NCI-H1092 treated with DMSO at 0.1 percent for 48 hours (cell line): ENCODE measurements at places on chromosomes 6 and 20.

DNA sequence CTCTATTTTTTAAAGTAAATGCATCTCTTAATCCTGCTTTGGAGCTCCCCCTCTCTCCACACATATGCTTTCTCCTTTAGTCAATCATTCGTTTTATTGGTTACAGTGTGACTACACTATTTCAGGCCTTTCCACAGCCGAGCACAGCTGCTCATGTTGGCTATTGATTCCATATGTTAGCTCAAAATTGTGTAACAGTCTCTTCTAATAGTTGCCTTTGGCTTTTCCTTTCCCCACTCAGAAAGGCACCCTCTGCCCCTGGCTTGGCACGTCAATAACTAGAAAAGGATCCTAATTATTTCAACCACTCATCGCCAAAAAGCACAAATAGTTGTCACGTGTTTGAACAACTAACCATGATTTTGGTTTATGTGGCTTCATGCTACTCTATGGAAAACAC is 410.3 kb upstream of the SLC35B3 start:
- no peak for DNase-seq

GRCh38 chr6:124131259-124131658 is 327.6 kb downstream of the NKAIN2 start:
- no peak for DNase-seq

GRCh38 chr6:47447722-47448121 is 29.9 kb upstream of the CD2AP start:
- DNase-seq = no peak

- DNase-seq = no peak
Observed at GRCh38 chr6:104256646-104257045, 603.1 kb downstream of the HACE1 start.

DNA sequence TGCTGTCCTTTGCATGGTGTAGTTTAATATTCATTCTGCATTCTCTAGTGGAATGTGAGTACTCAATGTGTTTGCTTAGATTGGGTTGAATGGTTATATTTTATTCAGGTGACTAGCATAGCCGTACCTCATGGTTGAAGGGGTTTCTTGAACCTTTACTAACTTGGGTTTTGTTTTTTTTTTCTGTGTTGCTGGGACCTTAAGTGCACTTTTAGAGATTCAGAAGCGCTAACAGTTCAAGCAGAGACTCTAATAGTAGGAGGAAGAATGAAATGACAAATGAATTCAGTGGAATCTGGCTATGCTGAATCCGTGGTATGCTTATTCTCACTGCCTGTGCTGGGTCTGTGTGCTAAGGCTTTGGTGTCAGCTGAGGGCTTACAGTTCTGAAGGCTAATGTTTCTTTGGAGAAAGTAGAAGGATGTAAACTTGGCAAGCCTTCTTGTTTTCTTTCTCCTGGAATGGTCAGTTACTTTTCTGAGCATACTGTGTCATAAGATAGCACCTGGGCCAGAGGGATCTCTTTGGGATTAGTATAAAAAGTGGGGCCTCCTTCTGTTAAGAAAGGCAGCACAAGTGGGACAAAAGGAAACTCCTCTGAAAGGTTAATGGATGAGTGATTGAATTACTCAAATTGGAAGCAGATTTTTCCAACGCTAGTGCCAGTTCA is 28.7 kb downstream of the RNF144B start:
- DNase-seq = no peak

GRCh38 chr6:140845701-140846100 is 1287.0 kb upstream of the GJE1 start:
- DNase-seq = no peak

GRCh38 chr20:25292176-25292891 is 44.4 kb downstream of the PYGB start:
- no peak for DNase-seq

DNA sequence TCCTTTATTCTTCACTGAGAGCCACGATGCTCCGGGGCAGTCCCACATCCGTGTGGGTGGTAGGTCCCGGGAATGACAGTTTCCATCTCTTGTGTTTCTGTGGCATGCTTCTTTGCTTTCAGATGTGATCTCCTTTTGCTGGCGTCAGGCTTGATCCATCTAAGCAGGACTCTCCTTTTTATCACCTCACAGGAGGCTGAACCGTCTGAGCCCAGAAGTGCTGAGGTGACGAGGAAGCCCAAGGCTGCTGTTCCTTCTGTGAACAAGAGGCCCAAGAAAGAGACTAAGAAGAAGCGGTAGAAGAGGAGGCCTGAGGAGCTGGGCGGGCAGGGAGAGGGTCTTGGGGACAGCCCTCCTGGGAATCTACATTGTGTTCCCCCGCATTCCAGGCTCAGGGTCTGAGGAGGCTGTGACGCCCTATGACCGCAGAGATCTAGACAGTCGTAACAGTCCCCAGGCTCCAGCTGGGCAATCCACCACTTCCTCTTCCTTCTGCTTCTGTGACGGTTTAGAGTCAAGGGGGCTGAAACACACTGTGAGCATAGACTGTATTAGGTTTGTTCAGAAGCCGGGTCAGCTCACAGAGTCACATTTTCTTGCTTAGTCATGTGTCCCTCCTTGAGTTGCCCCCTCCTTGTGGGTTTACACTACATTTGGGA is 26.8 kb downstream of the MANBAL start:
- no peak for DNase-seq

GRCh38 chr20:38969708-38970107 is 7.6 kb downstream of the DHX35 start:
- no peak for DNase-seq

DNA sequence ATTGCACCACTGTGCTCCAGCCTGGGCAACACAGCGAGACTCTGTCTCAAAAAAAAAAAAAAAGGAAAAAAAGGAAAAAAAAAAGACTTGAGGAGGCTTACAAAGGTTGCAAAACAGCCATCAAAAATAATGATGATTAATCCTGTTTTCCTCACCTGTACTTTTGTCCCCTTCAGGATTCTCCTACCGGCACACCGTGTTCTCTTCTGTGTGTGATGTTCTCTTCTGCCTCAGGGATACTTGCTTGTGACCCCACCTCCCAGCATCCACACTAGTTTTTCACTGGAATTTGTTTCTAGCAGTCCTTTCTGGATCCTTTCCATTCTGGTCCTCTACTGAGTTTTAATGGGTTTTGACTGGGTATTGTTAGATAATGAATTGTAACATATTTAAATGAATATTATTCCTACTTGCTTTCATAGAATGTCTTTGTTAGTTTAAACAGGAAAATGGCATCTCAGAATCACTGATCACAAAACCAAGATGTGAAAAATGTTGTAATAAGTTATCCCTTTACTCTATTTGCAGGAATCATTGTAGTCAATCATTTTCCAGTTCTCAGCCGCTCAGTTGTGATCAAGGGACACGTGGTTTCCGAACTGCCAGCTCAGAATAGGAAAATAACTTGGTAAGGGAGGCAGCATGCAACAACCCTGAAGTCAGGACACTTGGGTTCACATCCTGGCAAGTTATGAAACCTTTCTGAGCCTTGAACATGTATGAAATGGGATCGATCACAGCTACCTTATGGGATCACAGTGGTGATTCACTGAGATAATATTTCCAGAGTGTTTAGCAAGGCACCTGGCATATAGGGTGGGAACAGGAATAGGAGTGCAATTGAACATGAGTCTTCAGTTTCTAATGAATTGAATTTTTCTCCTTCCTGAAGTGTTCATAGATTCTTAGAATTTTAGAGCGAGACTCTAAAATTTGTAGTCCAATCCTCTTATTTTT is 8.5 kb downstream of the C6orf89 start:
- DNase-seq = no peak

DNA sequence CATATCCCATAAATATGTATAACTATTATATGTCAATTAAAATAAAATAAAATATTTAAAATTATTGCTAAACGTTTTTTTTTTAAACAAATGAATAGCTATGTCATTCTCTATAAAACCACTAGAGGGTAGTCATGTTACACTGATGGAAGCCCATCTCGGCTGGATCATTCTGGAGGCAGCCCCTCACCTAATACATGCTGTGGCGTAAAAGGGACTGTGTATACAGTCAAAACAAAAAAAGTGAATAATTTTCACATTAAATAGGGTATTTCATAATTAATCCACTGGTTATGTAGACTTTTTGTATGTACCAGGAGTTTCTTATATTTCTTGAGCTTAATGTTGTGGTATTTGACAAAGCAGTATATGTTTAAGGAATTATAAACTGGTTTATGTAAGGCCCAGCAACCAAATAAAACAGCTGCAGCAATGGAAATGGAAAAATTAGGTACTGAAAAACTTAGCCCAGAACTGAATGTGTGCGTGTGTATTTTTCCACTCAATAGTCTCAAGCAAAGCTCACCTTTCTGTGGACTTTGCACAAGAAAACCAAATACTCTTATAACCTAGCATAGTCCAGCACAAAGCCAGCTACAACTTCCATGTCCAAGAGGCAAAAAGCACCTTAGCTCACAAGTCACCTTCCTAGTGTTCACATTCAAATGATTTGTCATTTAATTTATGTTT is 81.7 kb downstream of the COL9A1 start:
- DNase-seq = peak; percentile 8

- DNase-seq = no peak
Observed at GRCh38 chr6:151876122-151876521, 68.6 kb downstream of the ESR1 start.

DNA sequence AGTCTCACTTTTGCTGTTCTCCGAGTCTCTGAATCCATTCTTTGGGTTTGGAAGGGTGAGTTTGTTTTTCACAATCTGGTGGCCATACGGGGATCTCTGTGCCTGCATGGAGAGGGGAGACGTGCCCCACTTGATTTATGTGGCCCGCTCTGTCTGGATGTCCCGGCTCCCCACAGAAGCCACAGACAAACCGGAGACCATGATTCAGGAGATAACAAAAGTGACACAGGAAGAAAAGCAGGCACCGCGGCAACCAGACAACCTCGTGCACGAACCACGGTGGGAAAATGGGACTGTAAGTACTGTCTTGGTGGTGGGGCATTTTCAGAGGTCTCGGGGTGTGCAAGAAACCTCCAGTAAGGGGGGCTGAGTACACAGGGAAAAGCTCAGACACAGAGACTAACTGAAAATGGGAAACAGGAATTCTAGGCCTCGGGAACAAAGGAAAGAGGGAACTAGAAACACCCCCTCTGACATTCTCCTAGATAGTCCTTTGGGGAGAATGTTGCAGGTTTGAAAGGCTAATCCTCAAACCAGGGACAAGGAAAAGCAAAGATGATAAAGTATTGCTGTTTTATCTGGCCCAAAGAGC is 22.1 kb upstream of the ZNF318 start:
- DNase-seq = no peak

DNA sequence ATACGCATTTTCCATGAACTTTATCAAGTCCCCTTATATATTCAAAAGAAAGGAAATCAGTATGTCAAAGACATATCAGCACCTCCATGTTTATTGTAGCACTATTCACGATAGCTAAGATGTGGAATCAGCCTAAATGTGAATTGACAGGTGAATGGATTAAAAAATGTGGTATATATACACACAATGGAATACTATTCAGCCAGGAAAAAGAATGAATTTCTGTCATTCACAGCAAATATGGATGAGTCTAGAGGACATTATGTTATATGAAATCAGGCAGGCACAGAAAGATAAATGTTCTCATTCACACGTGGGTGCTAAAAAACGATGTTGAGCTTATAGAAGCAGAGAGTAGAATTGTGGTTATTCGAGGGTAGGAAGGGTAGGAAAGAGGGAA is 5.3 kb downstream of the FIG4 start:
- no peak for DNase-seq

DNA sequence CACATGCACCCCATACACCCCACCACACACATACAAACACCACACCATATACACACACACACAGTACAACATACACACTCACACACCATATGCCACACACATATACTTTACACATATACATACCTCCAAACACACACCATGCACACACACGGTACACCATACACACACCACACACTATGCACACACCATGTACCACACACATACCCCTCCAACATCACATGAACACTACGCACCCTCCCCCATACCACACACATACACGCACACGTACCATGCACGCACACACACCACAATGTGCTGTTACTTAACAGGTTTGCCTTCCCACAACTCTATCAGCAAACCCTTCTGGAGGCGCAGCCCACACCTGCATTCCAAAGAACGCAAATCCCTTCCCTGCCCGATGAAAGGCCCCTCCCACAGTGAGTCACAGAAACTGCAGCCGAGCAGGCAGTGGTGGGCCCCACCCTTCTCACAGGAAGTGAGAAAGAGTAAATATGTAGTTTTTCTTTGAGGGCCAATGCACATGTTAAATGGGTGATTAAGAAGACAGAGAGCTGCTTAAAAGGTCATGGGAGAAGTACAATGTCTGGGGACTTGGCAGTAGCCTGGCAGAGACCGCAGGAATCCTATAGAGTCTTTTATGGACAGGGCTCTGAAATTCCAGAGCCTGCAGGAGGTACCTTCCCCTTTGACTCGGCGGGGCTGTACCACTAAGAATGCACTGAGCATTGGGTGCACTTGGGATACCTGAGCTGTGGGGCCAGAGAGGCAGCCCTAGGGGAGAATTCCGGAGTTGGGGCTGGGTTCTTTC is 34.1 kb upstream of the EZR start:
- no peak for DNase-seq

- DNase-seq = no peak
Observed at GRCh38 chr6:144888621-144889020, 603.5 kb downstream of the UTRN start.
